ENCODE measurements at places on chromosomes 7 and 10. TPM values are rescaled to one million over a fixed set of nuclear protein-coding genes. Genes with fewer than 3 reads are reported as not detected.
A peak's percentile ranks its signal among the peaks of the same experiment; 100 is the strongest.

DNA sequence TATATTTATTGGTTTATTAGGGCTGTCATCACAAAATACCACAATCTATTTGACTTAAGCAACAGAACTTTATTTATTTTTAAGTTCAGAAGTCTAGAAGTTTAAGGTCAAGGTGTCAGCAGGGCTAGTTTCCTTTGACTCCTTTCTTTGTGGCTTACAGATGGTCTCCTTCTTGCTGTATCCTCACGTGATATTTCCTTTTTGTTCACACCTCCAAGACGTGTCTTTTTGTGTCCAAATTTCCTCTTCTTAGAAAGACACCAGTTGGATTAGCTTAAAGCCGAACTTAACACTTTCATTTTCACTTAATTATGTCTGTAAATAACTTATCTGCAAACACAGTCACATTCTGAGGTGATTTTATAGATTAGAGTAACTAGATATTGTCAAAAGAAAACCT, 631.4 kb upstream of the POT1 start:
- no peak overlapping the region for H3K27ac ChIP-seq
- H3K4me1 ChIP-seq: no peaks in the 10 kb centered on the region
- no peaks in the 10 kb centered on the region for H3K27me3 ChIP-seq

DNA sequence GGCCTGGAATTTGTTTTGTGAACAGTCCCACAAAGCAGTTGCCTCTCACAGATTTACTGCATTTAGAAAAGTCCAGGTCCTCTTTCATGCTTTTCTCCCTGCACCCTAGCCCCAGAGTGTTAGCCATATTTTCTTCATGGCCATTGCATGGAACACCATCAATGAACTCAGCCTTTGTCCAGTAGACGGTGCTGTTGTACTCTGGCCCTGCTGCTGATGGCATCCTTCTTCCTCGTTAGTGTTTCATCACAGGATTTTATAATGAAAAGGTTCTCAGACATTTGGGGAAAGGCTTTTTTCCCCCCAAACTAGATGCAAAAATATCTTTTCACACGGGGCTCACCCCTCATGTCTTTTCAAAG, 93.0 kb upstream of the SLC25A13 start:
- peak; percentile 80 for DNase-seq
- no peak overlapping the region for H3K4me3 ChIP-seq
- peak overlapping the region; percentile 44 for H3K27ac ChIP-seq
- H3K27me3 ChIP-seq: no peaks in the 10 kb centered on the region
- H3K4me1 ChIP-seq: peaks cover 29% of the 10 kb centered on the region

- no peak overlapping the region for H3K27ac ChIP-seq
- H3K27me3 ChIP-seq: no peaks in the 10 kb centered on the region
- no peak overlapping the region for H3K4me3 ChIP-seq
- no peak for DNase-seq
Observed at GRCh38 chr7:83053965-83054364, 108.7 kb downstream of the PCLO start.

DNA sequence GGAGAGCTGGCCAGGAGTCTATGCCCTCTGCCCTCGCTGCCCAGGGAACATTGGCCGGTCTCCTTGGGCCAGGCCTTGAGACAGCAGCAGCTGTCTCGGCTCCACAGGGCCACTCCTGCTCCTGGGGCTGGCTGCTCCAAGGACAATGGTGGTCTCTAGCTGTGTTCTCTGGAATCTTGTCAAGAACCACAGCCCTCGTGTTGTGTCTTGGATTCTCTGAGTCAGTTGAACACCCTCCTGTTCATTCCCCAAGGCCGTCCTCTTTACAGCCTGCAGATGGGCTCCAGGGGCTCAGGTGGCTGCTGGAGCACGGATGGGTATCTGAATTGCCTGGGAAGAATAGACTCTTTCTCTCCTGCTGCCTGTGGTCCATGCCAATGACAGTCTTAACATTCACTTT, 511.1 kb downstream of the GLRX3 start:
- no peak overlapping the region for H3K4me3 ChIP-seq
- H3K27ac ChIP-seq: no peak overlapping the region
- H3K36me3 ChIP-seq: no peaks in the 10 kb centered on the region
- no peak for DNase-seq
- H3K4me1 ChIP-seq: no peaks in the 10 kb centered on the region

DNA sequence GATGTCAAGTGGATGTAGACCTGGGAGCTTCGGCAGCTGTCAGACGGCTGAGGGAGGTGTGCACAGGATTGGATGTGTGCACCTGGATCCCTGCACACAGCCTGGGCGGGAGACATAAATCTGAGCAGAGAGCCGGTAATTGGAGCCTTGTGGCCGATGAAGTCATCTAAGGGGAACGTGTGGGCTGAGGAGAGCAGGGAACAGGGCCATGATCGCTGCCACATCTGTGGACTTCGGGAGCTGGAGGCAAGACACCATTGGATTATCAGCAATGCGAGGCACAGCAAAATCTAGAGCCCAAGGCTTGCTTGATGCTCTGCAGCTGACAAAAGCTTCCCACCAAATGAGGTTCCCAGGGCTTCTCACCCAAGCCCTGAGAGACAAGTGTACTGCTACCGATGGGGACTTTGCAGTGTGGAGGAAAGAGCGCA, 147.7 kb downstream of the PTPN20 start:
- no peaks in the 10 kb centered on the region for H3K27me3 ChIP-seq
- H3K36me3 ChIP-seq: no peaks in the 10 kb centered on the region

DNA sequence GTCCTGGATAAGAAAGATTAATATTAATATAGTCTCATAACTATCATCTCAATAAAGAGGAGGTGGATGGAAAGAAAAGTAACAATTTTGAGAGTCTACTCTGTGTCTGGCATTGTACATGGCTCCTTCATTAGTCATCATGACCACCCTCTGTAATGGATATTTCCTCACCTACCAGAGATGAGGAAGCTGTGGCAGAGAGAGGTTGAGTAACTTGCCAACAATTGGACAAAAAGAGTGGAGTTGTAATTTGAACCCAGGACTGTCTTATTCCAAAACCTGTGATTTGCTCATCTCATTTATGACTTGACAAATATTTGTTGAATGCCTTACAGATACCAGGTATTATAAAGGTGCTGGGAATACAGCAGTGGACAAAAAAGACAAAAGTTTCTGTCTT, 2.1 kb upstream of the IDE start:
- H3K4me1 ChIP-seq: peaks cover 17% of the 10 kb centered on the region
- H3K27me3 ChIP-seq: no peaks in the 10 kb centered on the region
- H3K36me3 ChIP-seq: no peaks in the 10 kb centered on the region
- H3K27ac ChIP-seq: no peak overlapping the region

- H3K4me3 ChIP-seq: no peak overlapping the region
- H3K4me1 ChIP-seq: peaks cover 5% of the 10 kb centered on the region
- no peaks in the 10 kb centered on the region for H3K27me3 ChIP-seq
- DNase-seq: no peak
Observed at GRCh38 chr10:59373071-59373470, 10.7 kb upstream of the FAM13C start.

- no peak overlapping the region for H3K4me3 ChIP-seq
- H3K27ac ChIP-seq: no peak overlapping the region
- peaks cover 23% of the 10 kb centered on the region for H3K4me1 ChIP-seq
- no peaks in the 10 kb centered on the region for H3K27me3 ChIP-seq
Observed at GRCh38 chr10:121082984-121083383, 231.8 kb downstream of the WDR11 start.

- no peak overlapping the region for H3K4me3 ChIP-seq
- DNase-seq: no peak
Observed at GRCh38 chr7:26616235-26616634, 248.2 kb downstream of the SKAP2 start.

GRCh38 chr10:52539463-52539862, 225.4 kb downstream of the DKK1 start:
- no peak overlapping the region for H3K27ac ChIP-seq
- H3K36me3 ChIP-seq: no peaks in the 10 kb centered on the region
- no peak for DNase-seq

- no peak overlapping the region for H3K4me3 ChIP-seq
- H3K4me1 ChIP-seq: no peaks in the 10 kb centered on the region
- no peak for DNase-seq
- peaks cover 5% of the 10 kb centered on the region for H3K36me3 ChIP-seq
- H3K27me3 ChIP-seq: no peaks in the 10 kb centered on the region
Observed at GRCh38 chr7:74256491-74257408, 2.6 kb upstream of the RFC2 start.

GRCh38 chr7:47453093-47454061, 128.5 kb downstream of the TNS3 start:
- H3K4me1 ChIP-seq: no peaks in the 10 kb centered on the region
- H3K36me3 ChIP-seq: no peaks in the 10 kb centered on the region

DNA sequence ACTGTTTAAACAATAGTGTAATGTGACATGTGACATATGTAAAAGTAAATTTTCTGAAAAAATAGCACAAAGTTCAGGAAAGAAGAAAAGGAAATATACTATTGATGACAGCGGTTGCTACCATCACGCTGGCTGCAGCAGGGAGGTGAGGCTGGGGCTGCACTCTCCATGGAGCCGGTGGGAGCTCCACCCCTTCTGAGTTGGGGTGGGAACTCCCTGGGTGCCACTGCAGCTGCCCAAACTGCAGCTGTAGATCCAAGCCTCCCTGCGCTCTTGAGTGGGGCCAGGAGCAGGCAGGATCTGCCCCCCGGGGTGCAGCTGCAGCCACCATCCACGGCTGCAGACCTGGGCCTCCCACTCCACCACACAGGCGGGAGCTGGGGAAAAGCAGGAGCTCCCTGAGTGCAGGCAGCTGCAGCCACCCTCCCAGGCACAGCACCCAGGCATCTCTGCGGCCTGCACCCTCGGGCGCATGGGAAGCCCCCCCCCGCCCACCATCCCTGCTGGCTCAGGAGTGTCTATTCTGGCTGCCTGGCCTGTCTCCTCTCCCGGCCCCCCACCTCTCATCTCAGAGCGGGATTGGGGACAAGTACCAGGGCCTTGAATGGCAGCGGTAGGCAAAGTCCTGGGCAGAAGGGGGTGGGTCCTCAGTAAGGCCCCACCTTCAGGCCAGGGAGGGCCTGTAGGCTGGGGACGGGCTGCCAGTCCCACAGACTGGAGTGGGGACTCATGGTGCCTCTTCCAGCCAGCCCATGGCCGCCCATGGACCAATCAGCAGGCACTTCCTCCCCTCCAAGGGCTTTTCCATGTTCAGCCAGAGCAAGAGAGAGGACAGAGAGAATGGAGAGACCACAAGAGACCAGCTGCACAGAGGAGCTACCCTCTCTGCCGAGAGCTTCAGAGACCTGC, 50.1 kb downstream of the TNS3 start:
- H3K27me3 ChIP-seq: peaks cover 19% of the 10 kb centered on the region
- H3K36me3 ChIP-seq: no peaks in the 10 kb centered on the region
- H3K27ac ChIP-seq: no peak overlapping the region
- no peak for DNase-seq
- H3K4me3 ChIP-seq: no peak overlapping the region
- no peaks in the 10 kb centered on the region for H3K4me1 ChIP-seq

DNA sequence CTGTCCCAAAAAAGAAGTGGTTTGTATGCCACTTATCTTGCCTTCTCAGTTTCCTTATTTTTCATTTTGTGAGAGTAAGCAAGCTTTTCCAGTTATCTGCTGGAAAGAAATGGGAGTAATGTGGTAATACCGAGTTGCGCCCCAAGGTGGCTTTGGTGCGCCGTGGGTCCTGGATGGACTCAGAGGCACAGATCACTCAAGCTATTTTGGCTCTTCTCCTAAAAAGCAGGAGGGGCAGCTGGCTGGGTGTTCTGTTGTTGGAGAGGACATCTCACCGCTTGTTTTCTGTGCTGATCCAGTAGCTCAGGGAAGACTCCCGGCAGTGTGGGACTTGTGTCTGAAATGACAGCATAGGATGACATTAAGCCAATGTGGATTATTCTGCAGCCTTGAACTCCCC, 16.4 kb downstream of the PRKRIP1 start:
- peak; percentile 55 for DNase-seq
- no peaks in the 10 kb centered on the region for H3K27me3 ChIP-seq
- H3K4me1 ChIP-seq: no peaks in the 10 kb centered on the region
- no peak overlapping the region for H3K4me3 ChIP-seq
- peaks cover 74% of the 10 kb centered on the region for H3K36me3 ChIP-seq

GRCh38 chr10:133370030-133370786, 2.9 kb downstream of the ECHS1 start:
- H3K4me1 ChIP-seq: no peaks in the 10 kb centered on the region
- no peaks in the 10 kb centered on the region for H3K27me3 ChIP-seq
- no peak overlapping the region for H3K4me3 ChIP-seq
- H3K27ac ChIP-seq: no peak overlapping the region
- no peak for DNase-seq

DNA sequence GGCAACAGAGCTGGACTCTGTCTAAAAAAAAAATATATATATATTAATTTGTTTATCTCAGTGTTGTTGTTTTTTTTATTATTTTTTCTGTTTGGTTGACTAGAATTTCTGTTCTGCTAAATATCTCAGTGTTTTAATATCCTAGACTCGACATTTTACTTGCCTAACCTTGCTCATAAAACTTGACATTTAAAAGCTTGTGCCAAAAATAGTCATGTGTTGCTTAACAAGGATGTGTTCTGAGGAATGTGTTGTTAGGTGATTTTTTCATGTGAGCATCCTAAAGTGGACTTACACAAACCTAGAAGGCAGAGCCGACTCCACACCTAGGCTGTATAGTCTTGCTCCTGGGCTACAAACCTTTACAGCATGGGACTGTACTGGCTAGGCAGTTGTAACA, 23.1 kb downstream of the NRBF2 start:
- no peak overlapping the region for H3K27ac ChIP-seq
- H3K4me3 ChIP-seq: no peak overlapping the region
- H3K4me1 ChIP-seq: peaks cover 11% of the 10 kb centered on the region
- peaks cover 4% of the 10 kb centered on the region for H3K36me3 ChIP-seq
- H3K27me3 ChIP-seq: no peaks in the 10 kb centered on the region
- no peak for DNase-seq

DNA sequence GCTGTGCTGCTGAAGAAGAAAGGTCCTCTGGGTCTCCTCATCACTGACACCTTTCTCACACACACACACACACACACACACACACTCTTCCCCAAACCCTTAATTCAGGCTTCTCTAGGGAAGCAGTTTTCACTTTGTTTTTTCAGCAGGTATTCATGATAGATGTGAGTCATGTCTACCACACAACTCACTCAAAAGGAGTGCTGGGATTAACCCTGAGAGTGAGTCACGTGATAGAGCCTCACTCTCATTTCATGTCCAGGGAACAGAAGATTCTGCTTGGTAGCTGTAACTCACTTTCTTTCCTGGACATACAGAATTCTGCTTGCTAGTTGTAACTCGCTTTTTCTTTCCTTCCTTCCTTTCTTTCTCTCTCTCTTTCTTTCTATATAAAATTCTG, 45.4 kb downstream of the VIM start:
- DNase-seq: no peak
- peaks cover 8% of the 10 kb centered on the region for H3K27me3 ChIP-seq
- no peak overlapping the region for H3K4me3 ChIP-seq
- no peak overlapping the region for H3K27ac ChIP-seq

GRCh38 chr7:1607001-1607400, 37.2 kb upstream of the PSMG3 start:
- no peak overlapping the region for H3K27ac ChIP-seq
- DNase-seq: no peak
- no peaks in the 10 kb centered on the region for H3K27me3 ChIP-seq
- no peaks in the 10 kb centered on the region for H3K4me1 ChIP-seq

The POLR2J3 gene
- 22.2 TPM for total RNA-seq

The SLC35G1 gene
- total RNA-seq: 8.5 TPM

The BTBD16 gene
- total RNA-seq: not detected
